ENCODE measurements at places on chromosomes 2 and 18.

- DNase-seq = no peak
Observed at GRCh38 chr2:191501561-191502168, 176.3 kb upstream of the NABP1 start.

- DNase-seq = no peak
Observed at GRCh38 chr18:25180973-25181548, 170.9 kb downstream of the ZNF521 start.

GRCh38 chr2:3667151-3667631 lies 9.2 kb downstream of the ALLC start:
- no peak for DNase-seq

DNA sequence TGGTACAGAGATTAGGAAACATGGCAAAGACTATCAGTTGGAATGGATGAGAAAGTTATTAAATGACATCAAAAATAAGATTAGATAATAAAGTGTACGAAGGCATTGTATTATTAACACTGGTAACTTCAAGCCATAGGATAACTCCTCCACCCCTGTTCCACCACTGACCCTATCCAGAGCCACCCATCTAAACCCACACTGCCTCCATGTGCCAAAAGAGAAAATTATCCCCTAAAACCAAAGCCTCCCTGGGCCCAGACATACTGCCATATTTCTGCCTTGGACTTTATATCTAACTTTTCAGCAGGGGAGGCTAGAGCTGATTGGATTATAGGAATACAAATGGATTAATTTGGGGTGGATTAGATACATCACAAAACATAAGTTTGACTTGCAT lies 443.7 kb downstream of the BCL11A start:
- no peak for DNase-seq

DNA sequence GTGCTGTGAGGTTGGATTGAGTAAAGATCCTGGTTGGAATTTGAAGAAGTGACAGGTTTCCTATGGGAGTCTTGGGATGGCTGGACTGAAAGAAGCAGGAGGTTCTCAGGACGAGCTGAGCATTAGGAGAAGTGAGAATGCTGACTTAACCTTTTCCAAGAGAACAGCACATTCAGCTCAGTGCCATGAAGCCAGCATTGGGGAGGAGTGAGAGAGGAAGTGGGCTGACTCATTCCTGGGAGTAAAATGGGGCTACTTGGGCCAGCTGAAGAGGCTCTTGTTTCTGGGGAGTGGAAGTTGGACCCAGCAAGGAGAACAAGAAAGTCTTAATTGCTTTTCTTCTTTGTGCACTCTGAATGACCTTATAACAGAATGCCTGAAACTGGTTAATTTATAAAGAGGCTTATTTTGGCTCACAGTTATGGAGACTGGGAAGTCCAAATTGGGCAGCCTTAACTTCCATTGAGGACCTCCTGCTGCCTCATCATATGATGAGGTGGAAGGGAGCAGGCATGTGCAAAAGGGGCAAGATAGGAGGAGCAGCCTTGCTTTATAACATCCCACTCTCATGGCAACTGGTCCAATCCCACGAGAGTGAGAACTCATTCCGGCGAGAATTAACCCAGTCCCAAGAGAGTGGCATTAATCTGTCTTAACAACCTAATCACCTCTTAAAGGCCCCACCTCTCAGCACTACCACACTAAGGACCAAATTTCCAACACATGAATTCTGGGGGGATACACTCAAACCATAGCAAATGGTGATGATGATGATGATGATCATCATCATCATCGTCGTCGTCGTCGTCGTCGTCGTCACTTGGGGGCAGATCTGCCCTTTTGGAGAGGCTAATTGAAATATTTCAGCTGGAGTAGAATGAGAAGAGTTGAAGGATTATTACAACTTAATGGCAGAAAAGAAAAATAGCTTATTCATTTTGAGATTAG lies 26.1 kb downstream of the DGUOK start:
- no peak for DNase-seq

- DNase-seq = no peak
Observed at GRCh38 chr2:167331636-167332232, 443.5 kb downstream of the XIRP2 start.

GRCh38 chr2:81084101-81084500 lies 779.5 kb upstream of the LRRTM1 start:
- DNase-seq = no peak

- no peak for DNase-seq
Observed at GRCh38 chr2:22634167-22634566, 750.8 kb upstream of the KLHL29 start.

DNA sequence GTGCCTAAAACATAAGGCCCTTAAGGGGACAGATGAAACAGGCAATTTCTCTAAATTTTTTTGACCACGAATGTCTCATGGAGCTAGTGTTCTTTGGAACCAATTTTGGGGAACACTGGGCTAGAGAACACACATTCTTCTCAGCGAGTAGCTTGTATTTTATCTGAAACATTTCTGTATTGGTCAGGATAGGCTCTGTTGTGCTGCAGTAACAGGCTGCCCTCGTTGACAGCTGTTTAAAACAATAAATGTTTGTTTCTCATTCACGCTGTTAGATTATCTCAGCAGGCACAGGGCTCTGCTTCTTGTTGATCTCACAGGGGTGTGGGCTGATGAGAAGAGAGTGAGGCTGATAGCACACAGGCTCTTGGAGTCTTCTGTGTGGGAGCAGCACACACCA lies 105.3 kb downstream of the SH3RF3 start:
- DNase-seq = no peak

- DNase-seq = no peak
Observed at GRCh38 chr2:64362562-64363026, 91.4 kb upstream of the LGALSL start.

- no peak for DNase-seq
Observed at GRCh38 chr2:230447036-230447435, 31.0 kb downstream of the SP100 start.

- DNase-seq = no peak
Observed at GRCh38 chr18:35756506-35757117, 175.1 kb downstream of the GALNT1 start.

DNA sequence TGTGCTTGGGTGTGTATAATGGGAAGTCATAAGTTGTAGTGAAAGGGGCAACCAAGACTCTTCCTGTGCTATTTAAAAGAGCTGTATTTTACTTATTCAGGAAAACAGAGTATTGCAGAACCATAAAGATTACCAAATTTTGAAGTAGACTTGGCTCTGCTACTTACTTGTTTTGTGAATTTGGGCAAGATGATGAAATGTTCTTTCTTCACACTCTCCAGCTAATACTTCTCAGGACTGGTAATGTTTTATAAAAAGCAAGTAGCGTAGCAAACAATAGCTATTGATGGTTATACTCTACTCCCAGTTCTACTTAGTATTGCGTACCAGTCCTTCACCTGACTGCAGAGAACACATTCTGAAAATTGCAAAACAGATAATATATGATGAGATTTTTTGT lies 374.1 kb downstream of the ARHGAP15 start:
- DNase-seq = no peak

- DNase-seq = no peak
Observed at GRCh38 chr2:218648088-218648786, 11.2 kb downstream of the ZNF142 start.

Measured in stimulated activated CD8-positive, alpha-beta memory T cell treated with anti-CD3 and anti-CD28 coated beads, Interleukin-7, amount 100 ng/mL, for 1 hour (primary cell).